ENCODE measurements at places on chromosomes 11 and 22.
A peak's percentile ranks its signal among the peaks of the same experiment; 100 is the strongest.

DNA sequence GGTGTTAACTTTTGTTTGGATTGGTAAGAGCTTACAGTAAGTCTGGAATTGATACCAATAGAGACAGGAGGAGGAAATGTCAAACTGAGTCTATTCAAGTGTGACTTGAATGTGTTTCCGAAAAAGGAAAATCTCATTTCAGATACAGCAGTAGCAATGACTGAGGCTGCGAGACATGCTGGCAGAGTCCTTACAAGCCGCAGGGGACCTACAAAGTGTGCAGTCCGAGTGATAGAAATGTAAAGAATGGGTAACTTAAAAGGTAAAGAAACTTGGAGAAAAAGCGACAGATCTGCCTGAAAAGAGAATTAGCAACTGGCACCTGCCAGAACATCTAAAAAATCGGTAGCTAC is 444 bp downstream of the CWF19L2 start:
- DNase-seq, result peak; percentile 52

DNA sequence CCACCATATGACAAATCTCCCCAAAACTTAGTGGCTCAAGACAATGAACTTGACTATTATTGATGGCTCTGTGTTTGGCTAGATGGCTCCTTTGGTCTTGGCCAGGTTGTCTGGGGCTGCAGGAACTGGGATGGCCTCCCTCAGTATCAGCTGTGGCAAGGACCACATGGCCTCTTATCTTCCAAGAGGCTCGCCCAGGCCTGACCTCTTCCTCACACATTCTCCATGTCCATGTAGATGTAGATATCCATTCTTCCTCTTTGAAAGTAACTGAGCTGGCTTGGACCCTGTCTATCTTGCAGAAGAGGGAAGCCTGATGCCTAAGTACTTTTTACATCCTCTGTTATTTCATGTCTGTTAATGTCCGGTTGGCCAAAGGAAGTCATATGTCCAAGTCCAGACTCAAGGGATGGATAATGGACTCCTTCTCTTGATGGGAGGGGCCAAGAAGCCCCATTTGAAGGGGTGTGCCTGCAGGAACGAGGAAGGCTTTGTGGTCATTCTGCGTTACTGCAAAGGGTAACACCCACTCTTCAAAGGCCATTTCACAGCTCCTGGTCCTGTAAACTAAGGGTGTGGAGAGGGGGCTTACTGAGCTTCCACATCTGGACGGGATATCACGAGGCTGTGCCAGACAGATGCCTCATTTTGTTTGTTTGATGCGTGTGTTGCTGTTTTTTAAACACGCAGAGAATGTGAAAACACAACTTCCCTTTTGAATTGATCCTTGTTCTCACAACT is 87.1 kb downstream of the GRIK4 start:
- DNase-seq, result no peak

DNA sequence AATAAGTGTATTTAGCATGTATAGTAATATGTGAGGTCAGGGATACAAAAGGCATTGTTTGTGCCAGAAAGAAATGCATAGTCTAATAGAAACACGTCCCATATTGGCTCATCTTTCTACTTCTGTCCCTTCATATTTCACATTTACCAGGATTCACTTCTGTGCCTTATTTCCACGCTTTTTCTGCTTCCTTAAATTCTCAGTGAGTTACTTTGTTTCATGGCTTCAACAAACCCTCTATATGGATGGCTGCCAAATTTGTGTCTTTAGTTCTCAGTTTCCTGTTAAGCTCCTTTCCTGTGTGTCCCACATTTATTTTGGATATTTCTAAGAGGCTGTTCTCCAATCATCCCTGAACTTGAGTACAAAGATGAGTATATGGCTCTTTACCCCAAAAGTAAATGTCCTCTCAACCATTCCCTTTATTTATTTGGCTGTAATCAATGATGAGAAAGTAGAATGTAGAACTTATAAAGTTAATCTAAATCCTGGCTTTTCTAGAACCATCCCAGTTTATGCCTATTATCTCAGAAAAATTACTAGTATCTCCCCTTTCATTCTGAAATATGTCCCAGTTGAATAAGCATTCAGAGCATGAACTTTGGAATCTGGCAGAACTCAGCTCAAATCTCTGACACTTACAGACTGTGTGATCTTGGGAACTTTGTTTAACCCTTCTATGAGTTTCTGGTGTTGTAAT is 23.5 kb downstream of the OR8B12 start:
- DNase-seq, result no peak

GRCh38 chr11:106959800-106960199 is 58.5 kb downstream of the GUCY1A2 start:
- DNase-seq, result no peak

DNA sequence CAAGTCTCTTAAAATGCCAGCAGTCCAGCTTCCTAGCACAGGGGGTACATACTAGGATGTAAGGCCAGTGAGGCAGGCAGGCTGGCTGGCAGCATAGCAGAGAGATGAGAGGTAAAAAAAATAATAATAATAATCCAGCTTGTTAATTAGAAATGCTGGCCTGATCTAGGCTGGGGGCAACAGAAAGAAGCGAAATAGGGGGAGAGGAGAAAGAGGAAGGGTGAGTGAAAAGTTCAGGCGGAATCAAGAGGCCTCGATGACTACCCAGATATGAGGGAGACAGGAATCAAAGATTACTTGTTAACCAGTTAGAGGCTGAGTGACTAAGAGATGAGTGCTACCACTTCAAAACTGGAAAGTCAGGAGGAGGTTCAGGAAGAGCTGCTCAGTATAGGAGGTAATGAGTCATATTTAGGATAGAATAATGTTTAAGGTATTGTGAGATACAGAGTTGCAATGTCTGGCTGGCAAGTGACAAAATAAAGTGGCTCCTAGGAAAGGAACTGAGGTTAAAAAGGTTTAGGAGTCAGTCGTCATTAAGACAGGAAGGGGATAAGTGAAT is 2.8 kb downstream of the ALKBH8 start:
- DNase-seq, result peak; percentile 12

DNA sequence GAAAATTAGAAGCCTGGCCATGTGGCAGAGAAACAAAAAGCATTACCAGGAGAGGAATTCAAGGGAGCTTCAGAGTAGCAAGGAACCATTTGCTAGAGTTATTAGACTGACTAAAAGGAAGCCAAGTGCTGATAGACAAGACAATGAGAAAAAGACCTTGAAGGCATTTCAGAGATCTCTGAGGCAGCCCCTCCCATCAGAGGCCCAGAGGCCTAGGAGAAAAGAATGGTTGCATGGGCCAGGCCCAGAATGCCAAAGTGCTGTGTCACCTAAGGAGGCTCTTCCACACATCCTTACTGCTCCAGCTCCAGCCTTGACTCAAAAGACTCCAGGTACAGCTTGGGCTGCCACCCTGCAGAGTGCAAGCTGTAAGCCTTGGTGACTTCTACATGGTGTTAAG is 61.8 kb upstream of the POU2AF2 start:
- DNase-seq, result no peak

- DNase-seq, result no peak
Observed at GRCh38 chr11:133987171-133987570, 30.4 kb upstream of the IGSF9B start.

DNA sequence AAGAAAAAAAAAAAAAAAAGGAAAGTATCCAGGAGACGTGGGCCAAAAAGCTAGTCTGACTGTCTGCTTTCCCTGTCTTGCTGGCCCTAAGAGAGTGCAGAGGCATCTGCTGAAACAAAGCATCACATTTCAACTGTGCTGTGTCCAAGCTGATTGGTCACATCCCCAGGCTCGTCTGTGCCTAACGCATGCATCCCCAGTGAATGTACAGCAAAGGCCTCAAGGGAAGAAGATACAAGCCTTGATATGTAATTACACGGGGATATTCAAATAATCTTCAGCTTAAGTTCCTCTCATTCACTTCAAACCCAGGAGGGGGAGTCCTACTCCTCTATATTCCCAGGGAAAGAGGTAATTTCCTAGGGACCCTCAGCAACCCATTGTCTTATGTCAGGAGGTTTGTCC is 5.4 kb upstream of the SORL1 start:
- peak; percentile 64 for DNase-seq

DNA sequence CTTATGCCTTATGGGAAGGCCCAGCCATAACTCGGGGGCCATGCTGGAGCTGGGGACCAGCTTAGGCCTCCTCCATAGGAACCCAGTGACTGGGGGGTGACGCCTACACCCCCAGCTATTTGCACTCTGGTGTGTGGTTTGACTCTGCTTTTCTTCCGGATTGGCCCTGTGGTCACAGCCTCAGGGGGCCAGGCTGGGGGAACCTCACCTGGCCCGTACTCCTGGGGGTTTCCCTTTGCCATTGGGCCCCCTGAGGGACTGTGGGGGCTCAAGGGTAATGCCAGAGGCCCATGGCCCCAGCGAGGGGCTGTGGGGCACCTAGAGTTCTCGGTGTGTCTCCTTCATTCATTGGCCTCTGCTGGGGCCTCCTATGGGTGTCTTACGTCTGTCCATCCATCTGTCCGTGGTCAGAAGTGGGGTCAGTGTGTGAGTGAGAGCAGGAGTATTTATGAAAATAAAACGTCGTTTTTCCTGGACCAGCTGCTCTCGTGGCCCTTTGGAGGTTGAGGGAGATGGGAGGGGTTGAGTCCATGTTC is 6.3 kb upstream of the SH3BP1 start:
- DNase-seq, result peak; percentile 62

- DNase-seq, result peak; percentile 26
Observed at GRCh38 chr11:94948070-94948617, 25.2 kb downstream of the CWC15 start.

DNA sequence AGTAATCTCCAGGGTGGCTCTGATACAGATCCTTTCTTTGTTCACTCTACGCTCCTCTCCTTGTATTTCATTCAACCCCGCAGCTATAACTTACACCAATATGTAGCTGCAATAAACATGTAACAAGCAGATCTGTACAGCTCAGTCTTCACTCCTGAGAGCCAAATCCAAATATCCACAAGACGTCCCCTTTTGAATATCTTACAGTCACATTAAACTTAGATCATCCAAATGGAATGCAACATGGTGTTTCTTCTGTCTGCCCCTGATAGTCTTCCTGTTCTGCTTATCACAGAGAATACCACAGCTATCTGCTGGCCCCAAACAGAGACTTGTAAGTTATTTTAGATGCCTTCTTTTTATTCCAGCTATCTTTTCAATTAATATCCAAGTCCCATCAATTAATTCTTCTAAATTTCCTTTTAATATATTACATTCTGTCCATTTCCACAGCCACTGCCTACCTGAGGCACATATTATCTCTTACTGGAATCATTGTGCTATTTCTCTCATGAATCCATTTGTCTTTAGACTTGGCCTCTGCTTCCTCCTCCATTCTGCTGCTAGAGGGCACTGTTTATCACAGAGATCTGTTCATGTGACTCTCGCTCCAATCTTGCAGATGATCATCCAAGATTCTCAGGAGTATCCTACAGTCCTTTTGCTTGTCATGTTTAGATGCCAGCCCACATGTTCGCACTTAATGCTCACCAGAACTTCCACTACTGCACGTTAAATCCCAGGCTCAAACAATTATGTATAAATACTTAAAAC is 908.6 kb downstream of the NTM start:
- DNase-seq, result peak; percentile 37

DNA sequence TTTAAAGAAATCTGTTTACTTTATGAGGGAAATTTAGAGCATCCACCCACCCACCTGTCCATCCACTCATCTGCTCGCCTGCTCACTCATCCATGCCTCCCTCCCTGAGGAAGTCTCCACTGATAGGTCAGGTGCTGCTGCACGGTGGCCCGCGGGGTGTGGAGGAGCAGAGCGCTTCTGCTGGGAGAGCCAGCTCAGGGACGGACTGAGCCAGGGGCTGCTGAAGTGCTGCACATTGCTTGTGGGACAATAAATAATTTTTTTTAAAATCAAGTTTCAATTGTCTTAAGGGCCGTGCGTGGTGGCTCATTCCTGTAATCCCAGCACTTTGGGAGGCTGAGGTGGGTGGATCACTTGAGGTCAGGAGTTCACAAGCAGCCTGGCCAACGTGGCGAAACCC is 148.9 kb downstream of the TBC1D22A start:
- no peak for DNase-seq

DNA sequence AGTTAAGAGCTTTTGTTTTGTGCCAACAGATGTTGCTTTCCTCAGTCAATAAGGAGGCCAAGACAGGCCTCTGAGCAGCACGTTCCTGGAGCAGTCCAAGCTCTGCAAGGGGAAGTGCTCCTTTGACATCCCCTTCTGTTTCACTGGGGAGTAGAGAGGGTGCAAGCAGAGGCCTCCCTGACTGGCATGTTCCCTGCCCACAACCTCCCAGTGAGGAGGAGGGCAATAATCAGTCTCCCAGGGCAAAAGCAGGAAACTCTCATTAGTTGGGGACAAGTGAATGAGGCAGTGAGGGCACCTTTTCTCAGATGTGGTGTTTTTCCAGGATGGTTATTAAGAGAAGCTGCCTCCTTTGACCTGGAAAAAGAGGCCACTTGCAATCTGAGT is 79.5 kb upstream of the ZBED5 start:
- peak; percentile 27 for DNase-seq

- no peak for DNase-seq
Observed at GRCh38 chr11:116721988-116722387, 50.8 kb downstream of the BUD13 start.

DNA sequence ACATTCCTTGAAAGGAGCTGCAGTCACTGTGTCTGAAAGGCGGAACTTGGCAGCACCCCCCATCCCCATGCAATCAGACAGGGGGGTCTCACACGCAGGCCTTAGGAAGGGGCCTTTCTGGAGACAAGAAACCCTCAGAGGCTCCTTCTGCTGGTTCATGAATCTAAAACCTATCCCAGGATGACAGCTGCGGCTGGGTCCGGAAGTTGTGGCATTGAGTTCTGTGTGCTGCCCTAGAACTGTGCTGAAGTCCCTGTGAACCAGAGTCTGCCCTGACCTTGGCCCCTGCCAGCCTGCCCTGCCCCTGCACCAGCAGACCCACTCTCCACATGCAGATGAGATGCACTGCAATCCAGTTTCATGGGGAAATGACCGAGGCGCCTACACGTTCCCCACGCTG is 268.0 kb downstream of the CTTN start:
- DNase-seq, result no peak

- no peak for DNase-seq
Observed at GRCh38 chr22:49212002-49212401, 615.7 kb downstream of the BRD1 start.

- DNase-seq, result no peak
Observed at GRCh38 chr11:111782109-111782741, 16.0 kb upstream of the PPP2R1B start.

DNA sequence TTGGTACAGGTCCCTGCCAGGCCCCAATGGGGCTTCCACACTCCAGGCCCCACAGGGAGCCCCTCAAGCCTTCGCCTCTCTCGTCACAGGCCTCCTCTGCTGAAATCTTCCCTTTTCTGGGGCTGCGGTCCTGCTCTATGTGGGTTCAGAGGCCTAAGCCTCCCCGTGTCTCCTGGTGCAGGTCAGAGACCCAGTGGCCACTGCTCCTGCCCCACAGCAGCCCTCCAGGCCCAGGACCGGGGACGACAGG is 5.9 kb upstream of the IFITM3 start:
- no peak for DNase-seq
